ENCODE measurements at places on chromosomes 13 and 19. TPM values are rescaled to one million over a fixed set of nuclear protein-coding genes. Genes with fewer than 3 reads are reported as not detected.

GRCh38 chr19:12834976-12835757, 788 bp upstream of the RTBDN start:
- H3K4me1 ChIP-seq, result peaks cover 10% of the 10 kb centered on the region
- no peak overlapping the region for H3K27ac ChIP-seq
- no peak for DNase-seq
- H3K4me3 ChIP-seq, result peak overlapping the region; percentile 11

DNA sequence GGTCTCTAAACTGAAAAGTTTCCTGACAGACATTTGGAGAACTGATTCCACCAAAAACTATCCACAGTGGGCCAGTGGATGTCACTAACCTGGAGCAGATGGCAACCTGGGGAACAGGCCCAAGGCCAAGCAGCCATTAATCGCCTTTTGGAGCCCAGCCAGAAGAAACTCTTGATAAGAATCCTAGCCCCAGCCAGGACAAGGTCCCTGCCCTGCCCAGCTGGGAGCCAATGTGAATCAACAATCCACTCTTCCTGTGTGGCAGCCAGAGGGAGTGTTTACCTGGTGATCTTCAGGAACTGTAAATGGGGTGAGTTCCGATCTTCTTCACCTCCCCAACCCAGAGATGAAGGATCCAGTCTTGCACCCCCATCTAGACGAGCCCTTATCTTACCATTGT, 14.5 kb upstream of the IGSF23 start:
- no peaks in the 10 kb centered on the region for H3K36me3 ChIP-seq
- H3K27me3 ChIP-seq, result peaks cover 30% of the 10 kb centered on the region
- no peak overlapping the region for H3K27ac ChIP-seq
- no peaks in the 10 kb centered on the region for H3K4me1 ChIP-seq

- no peak for DNase-seq
- H3K4me1 ChIP-seq, result no peaks in the 10 kb centered on the region
These were observed 281.8 kb downstream of the MTUS2 start for GRCh38 chr13:29101905-29102304.

- no peak overlapping the region for H3K4me3 ChIP-seq
- DNase-seq, result no peak
- H3K36me3 ChIP-seq, result no peaks in the 10 kb centered on the region
- no peaks in the 10 kb centered on the region for H3K4me1 ChIP-seq
- no peaks in the 10 kb centered on the region for H3K27me3 ChIP-seq
These were observed 95.5 kb upstream of the SERP2 start for GRCh38 chr13:44278166-44278565.

DNA sequence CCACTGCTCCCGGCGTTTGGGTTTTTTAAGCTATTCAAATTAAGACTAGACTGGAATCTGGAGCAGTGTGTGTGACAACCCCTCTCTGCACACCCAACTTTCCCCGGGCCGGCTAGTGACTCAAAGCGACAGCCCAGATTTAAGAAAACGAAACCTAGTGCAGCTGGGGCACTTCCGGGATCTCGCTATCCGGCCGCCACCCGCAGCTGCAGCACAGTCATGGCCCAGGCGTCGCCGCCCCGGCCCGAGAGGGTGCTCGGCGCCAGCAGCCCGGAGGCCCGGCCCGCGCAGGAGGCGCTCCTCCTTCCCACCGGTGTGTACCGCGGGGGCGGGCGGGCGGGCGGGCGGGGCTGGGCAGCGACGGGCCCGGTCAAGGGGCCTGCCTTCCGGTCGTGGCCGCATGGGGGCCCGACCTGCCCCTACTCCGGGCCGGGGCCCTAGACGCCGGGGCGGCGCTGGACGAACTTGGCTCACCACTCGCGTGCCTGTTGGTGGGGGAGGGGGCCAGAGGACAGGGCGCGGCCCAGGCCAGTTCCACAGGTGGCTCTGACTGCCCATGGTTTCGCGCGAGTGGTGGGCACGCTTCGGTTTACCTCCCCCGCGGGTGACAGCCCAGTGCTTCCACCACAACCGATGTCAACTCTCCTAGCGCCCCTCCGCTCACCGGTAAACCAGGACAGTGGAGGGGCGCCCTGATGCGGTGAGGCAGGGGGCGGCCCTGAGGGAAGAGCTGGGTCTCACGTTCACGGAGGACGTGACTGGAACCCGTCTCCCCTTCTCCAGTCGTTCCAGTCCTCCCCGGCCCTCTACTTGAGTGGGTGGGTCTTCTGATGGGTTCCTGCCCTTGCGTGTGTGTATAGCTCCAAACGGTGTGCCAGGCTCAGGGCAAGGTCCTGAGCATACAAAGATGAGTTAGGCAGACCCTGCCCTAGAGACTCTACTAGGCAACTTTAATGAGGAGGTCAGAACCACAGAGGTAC, at the start of gene PHF11:
PHF11 (plus strand) TSS at position 171 of the 980 bp plus-strand sequence; CDS start at position 220, 49 bp downstream.
- peak within 1 kb of the TSS; percentile 81 for H3K4me3 ChIP-seq
- no peaks in the 10 kb centered on the region for H3K27me3 ChIP-seq
- peak; percentile 78 for DNase-seq
- H3K4me1 ChIP-seq, result no peaks in the 10 kb centered on the region

GRCh38 chr19:34269081-34269480, 14.7 kb downstream of the GARRE1 start:
- H3K4me1 ChIP-seq, result no peaks in the 10 kb centered on the region
- peak overlapping the region; percentile 77 for H3K27ac ChIP-seq
- H3K27me3 ChIP-seq, result no peaks in the 10 kb centered on the region
- no peak for DNase-seq
- H3K36me3 ChIP-seq, result no peaks in the 10 kb centered on the region
- H3K4me3 ChIP-seq, result no peak overlapping the region

DNA sequence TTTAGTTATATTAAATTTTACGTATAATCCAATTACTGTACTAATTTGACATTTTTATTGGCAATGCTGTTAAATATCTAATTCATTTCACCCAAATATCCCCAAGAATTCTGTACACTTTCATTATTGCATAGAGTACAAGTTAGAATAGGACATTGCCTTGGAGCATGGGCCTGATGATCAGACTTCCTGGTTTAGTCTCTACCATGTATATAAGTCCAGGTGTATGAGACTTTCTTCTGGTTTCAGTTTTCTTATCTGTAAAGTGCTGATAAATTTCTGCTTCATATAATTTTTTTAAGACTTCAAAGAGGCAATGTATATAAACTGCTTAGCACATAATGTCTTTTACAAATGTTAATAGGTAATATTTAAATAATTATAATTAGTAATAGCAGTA, 179.4 kb downstream of the KLF12 start:
- no peaks in the 10 kb centered on the region for H3K36me3 ChIP-seq
- no peaks in the 10 kb centered on the region for H3K4me1 ChIP-seq
- H3K4me3 ChIP-seq, result no peak overlapping the region
- no peaks in the 10 kb centered on the region for H3K27me3 ChIP-seq
- H3K27ac ChIP-seq, result no peak overlapping the region
- no peak for DNase-seq

DNA sequence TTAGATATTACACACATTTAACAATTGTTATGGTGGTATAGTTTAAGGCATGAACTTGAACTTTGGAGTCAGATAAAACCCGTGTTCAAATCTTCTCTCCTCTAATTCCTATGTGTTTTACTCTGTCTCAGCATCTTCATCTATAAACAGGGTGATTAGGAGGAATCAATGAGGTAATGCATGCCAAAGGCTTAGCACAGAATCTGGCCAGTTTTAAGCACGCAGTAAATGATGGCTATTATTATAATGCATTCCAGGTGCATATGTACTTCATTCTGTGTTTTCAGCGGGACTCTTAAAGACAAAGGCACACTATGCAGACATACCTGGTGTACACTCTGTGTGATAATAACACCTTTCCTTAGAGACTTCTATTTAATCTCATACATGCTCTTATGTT, 88.0 kb upstream of the FRY start:
- no peak overlapping the region for H3K4me3 ChIP-seq
- no peaks in the 10 kb centered on the region for H3K27me3 ChIP-seq
- no peaks in the 10 kb centered on the region for H3K4me1 ChIP-seq
- no peak for DNase-seq

DNA sequence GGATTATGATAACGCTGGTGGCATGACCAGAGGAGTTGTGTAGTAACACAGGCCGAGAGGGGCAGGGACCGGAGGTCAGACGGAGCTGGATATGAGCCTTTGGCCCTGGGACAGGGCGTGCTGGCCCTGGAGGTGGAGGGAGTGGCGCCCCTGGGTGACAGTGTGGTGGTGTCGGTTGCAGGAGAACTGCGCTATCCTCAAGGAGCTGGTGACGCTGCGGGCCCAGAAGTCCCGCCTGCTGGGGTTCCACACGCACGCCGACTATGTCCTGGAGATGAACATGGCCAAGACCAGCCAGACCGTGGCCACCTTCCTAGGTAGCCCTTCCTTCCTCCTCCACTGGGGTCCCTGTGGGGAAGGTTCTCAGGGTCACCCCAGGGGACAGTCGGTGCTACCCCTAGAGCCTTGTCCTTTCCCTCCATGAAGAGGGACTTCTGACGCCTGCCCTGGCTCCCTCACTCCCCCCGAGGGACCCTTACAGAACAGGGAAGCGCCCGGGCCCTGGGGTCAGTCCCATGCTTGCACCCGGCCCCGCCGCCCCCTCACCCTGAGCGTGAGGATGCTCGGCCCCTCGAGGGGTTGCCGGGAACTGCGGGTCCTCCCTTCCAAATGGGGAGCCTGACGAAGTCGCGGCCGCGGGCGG, 12.8 kb upstream of the ZNF554 start:
- no peak overlapping the region for H3K27ac ChIP-seq
- no peak for DNase-seq
- H3K4me1 ChIP-seq, result no peaks in the 10 kb centered on the region
- no peaks in the 10 kb centered on the region for H3K27me3 ChIP-seq

GRCh38 chr13:100235311-100235901, 146.5 kb downstream of the PCCA start:
- no peaks in the 10 kb centered on the region for H3K27me3 ChIP-seq
- no peak for DNase-seq
- no peaks in the 10 kb centered on the region for H3K36me3 ChIP-seq
- no peaks in the 10 kb centered on the region for H3K4me1 ChIP-seq
- H3K27ac ChIP-seq, result no peak overlapping the region

The ADGRE3 gene
- not detected for total RNA-seq

The KLF2 gene
- 23.3 TPM for total RNA-seq

The NCR1 gene
- 0.33 TPM for total RNA-seq

The C19orf67 gene
- total RNA-seq, result not detected

The PODNL1 gene
- total RNA-seq, result 0.80 TPM
